Muscle of leg (tissue), 16 donors: ENCODE measurements at places on chromosomes 1 and 21. TPM values are rescaled to one million over a fixed set of nuclear protein-coding genes. Genes with fewer than 3 reads are reported as not detected.

DNA sequence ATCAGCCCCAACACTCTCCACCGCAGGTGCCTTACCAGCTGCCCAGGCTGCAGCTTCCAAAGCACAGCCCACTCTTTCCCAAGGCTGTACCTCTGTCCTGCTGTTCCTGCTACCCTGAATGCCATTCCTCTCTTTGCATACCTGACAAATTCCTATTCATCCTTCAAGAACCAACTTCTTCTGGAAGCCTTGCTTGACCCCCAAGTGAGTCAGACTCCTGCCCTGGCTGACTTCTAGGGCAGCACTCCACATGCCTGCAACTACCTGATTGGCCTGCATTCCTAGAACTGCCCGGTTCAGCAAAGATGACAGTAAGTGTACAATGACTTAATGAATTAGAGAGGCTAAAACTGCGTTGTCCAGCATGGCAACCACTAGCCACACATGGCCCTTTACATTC is 20.8 kb upstream of the PDZK1IP1 start:
- H3K27ac ChIP-seq, result no peak overlapping the region
- peaks cover 15% of the 10 kb centered on the region for H3K4me1 ChIP-seq
- DNase-seq, result no peak
- H3K4me3 ChIP-seq, result no peak overlapping the region

The OR2T33 gene
- not detected for total RNA-seq

The IL12RB2 gene
- 1.2 TPM for total RNA-seq

- peaks cover 30% of the 10 kb centered on the region for H3K4me1 ChIP-seq
- H3K27ac ChIP-seq, result no peak overlapping the region
- H3K36me3 ChIP-seq, result no peaks in the 10 kb centered on the region
- H3K27me3 ChIP-seq, result no peaks in the 10 kb centered on the region
- H3K4me3 ChIP-seq, result no peak overlapping the region
- no peak for DNase-seq
Observed at GRCh38 chr1:119782631-119783325, 14.1 kb upstream of the HMGCS2 start.

The LIN28A gene
- total RNA-seq, result not detected

DNA sequence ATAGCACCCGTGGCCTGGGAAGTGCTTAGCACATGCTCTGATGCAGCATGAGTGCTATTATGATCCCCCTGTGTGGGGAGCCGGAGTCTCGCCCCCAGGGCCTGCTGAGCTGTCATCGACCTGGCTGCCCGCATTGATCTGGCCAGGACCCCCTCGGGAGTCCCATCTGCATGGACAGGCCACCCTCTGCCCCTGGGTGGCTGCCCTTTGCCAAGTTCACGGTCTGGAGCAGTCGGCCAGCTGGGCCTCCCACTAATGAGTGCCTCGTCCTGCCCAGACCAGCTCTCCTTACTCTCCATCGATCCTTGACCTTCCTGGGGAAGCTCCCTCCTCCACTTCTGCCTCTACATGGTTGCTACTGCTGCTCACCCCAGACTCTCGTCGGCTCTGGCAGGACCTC is 121.8 kb upstream of the RUNX3 start:
- peaks cover 9% of the 10 kb centered on the region for H3K4me1 ChIP-seq
- H3K27ac ChIP-seq, result no peak overlapping the region
- peaks cover 23% of the 10 kb centered on the region for H3K27me3 ChIP-seq
- no peak for DNase-seq
- no peaks in the 10 kb centered on the region for H3K36me3 ChIP-seq

The CFAP74 gene
- total RNA-seq, result not detected

GRCh38 chr1:90728502-90729287 is 11.6 kb upstream of the BARHL2 start:
- H3K27ac ChIP-seq, result no peak overlapping the region
- DNase-seq, result no peak
- H3K36me3 ChIP-seq, result no peaks in the 10 kb centered on the region
- H3K4me1 ChIP-seq, result peaks cover 42% of the 10 kb centered on the region

- no peak overlapping the region for H3K27ac ChIP-seq
- no peak for DNase-seq
- H3K36me3 ChIP-seq, result no peaks in the 10 kb centered on the region
Observed at GRCh38 chr1:63087966-63088365, 234.4 kb upstream of the FOXD3 start.

DNA sequence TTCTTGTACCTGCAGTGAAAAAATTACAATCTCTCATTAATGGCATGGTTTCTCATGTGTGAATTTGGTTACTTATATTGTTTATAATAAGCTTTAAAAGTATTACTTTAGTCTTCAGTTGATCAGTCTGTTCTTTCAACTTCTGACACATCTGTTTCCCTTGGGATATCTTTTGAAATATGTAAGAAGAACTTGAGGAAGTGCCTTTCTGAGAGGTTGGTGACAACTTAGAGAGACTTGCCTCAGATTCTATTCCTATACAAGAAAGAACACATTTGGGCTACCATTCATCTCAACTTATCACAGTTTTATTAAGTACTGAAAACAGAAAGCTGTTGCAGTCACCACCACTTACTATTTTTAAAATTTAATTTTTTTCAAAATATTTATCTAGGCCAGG is 8.1 kb downstream of the AKNAD1 start:
- no peak overlapping the region for H3K4me3 ChIP-seq
- no peaks in the 10 kb centered on the region for H3K27me3 ChIP-seq
- no peak for DNase-seq
- H3K4me1 ChIP-seq, result peaks cover 13% of the 10 kb centered on the region
- H3K36me3 ChIP-seq, result no peaks in the 10 kb centered on the region

The PEAR1 gene
- 12.2 TPM for total RNA-seq

DNA sequence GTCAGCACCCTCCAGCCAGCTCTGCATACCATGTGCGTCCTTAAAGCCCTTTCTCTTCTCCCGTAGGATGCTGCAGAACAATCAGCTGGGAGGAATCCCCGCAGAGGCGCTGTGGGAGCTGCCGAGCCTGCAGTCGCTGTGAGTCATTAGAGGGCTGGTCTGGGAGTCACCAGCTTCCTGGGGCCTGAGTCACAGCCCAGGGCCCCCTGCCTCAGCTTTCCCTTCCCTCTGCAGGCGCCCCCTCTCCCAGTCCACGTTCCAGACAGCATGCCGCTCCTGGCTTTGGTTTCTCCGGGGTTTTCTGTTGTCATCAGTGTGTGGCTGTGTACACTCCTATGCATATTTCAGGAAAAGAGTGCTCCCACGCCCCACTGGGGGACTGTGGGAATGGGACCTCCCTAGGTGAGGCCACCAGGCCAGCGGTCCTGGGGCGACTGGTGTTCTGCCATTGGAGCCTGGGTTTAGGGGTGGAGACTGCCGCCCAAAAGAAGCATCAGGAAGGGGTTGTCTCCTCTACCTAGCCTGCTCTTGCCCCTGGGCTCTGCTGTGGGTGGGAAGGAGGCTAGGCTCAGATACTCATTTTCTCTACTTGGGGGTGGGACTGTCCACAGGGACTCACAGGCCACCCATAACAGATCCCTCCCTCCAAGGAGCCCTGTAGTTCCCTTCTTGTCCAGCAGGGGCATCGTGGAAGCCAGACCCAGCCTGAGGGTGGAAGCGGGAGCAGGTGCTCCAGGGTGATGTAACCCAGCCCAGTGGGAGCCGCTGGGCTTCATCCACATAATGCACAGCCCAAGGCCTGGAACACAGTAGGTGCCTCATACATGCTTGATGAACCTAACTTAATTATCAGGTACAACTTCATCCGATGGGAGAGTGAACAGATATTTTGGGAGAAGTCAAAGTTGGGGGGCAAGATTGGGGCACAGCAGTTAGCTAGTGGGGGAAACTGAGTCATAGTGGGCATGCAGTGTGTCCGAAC is 42.5 kb downstream of the LGR6 start:
- H3K36me3 ChIP-seq, result no peaks in the 10 kb centered on the region
- peak; percentile 49 for DNase-seq
- H3K27me3 ChIP-seq, result peaks cover 28% of the 10 kb centered on the region
- no peak overlapping the region for H3K27ac ChIP-seq
- no peak overlapping the region for H3K4me3 ChIP-seq
- peaks cover 3% of the 10 kb centered on the region for H3K4me1 ChIP-seq

DNA sequence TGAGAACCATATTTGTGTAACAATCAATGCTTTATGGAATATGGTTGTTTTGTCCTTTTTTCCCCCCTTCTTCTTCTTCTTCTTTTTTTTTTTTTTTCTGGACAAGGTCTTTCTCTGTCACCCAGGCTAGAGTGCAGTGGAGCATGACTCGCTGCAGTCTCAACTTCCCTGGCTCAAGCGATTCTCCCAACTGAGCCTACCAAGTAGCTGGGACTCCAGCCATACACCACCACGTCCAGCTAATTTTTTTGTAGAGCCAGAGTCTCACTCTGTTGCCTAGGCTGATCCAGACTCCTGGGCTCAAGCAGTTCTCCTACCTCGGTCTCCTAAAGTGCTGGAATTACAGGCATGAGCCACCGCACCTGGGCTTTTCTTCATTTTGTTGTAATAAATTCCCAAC is 86.7 kb downstream of the FMN2 start:
- DNase-seq, result no peak
- H3K27ac ChIP-seq, result no peak overlapping the region
- no peak overlapping the region for H3K4me3 ChIP-seq
- H3K4me1 ChIP-seq, result no peaks in the 10 kb centered on the region
- H3K36me3 ChIP-seq, result no peaks in the 10 kb centered on the region
- no peaks in the 10 kb centered on the region for H3K27me3 ChIP-seq

The ITLN2 gene
- total RNA-seq, result not detected

DNA sequence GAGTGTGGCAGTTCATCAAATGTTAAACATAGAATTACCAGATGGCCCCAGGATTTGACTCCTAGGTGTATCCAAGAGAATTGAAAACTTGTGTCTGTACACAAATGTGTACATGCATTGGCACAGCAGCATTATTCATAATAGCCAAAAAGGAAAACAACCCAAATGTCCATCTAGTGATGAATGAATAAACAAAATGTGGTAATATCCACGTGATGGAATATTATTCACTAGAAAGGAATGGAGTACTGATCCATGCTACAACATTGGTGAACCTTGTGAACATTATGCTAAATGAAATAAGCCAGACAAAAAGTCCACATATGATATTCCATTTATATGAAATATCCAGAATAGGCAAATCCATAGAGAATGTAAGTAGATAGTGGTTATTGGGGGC is 77.7 kb downstream of the RAVER2 start:
- no peak overlapping the region for H3K4me3 ChIP-seq
- peaks cover 3% of the 10 kb centered on the region for H3K4me1 ChIP-seq
- H3K27me3 ChIP-seq, result no peaks in the 10 kb centered on the region
- H3K36me3 ChIP-seq, result no peaks in the 10 kb centered on the region
- H3K27ac ChIP-seq, result no peak overlapping the region
- DNase-seq, result no peak

The ZMPSTE24 gene
- total RNA-seq, result 20.3 TPM

The CAMK1G gene
- 0.04 TPM for total RNA-seq
